ENCODE measurements at places on chromosomes 2 and 18.

GRCh38 chr2:240522406-240522805 lies 35.4 kb downstream of the ANKMY1 start:
- no peak for DNase-seq

DNA sequence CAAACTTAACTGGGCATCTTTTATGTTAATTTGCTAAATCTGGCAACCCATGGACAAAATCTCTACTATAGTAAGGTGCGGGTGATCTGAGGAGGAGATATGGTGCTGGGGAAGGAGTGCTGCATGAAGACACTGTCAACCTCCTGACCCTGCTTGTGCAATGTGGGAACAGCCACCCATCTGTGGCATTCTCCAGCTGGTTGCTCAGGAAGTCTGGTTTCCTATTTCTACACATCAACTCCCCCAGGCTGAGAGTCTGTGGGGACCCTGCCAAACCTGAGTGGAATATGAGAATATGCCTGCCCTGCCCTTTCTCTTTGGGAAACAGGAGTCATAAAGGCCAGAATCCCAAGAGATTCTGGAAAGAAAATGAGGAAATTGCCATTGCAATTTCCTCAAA lies 60.1 kb upstream of the PAX3 start:
- DNase-seq, result no peak

- DNase-seq, result no peak
Observed at GRCh38 chr2:67015681-67016080, 381.5 kb upstream of the ETAA1 start.

- DNase-seq, result no peak
Observed at GRCh38 chr2:160417745-160418397, 75.7 kb downstream of the RBMS1 start.

GRCh38 chr2:174158003-174158402 lies 90.3 kb downstream of the OLA1 start:
- DNase-seq, result peak; percentile 8

GRCh38 chr18:21406116-21406515 lies 164.1 kb downstream of the GREB1L start:
- no peak for DNase-seq

GRCh38 chr2:24228470-24228869 lies 53.6 kb downstream of the FAM228A start:
- DNase-seq, result peak; percentile 11

DNA sequence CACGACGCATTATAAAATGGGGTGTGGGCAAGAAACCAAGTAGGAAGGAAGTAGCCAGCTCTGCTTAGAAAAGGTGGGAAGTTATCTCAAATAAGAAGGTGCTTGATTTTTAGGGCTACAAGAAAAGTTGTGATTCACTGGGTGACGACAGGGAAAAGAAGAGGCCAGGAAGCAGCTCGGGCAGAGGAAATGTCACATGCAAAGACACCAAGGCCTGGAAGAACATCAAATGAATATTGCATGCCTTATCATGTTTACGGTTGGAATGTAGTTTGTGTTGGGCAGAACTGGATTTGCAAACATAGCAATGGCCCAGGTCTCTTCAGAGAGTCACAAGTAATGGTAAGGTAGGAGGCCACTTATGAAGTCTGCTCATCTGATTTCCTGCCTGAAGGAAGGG lies 610.6 kb downstream of the IRS1 start:
- DNase-seq, result peak; percentile 26

DNA sequence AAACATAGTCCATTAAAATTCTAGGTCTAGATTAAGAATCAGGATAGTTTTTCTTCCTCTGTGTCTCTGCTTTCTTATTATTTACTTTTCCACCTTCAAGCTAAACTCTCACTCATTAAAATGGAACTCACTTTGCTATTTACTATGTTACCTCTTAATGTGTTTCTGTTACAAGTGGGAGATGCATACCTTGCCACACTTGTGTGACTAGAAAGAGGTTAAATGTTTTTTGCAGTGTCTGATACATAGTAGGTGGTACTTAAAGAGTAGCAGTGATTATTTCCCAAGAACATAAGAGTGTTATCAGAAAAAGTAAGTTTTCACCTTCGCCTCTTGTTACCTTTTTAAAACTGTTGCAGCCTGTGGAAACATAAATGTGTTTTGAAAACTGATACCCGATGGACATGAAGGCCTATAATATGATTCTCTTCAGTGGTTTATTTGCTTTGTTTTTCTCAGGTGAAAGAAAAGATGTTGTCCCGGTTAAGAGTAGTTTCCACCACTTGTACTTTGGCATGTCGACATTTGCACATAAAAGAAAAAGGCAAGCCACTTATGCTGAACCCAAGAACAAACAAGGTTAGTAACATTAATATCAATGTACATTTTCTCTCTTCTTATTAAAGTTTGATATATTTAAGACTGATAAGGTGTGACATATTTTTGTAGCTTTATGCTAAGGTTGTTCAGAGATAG lies 16.6 kb downstream of the ME2 start:
- no peak for DNase-seq
